GM23338 (cell line): ENCODE measurements at places on chromosomes 11 and 22. TPM values are rescaled to one million over a fixed set of nuclear protein-coding genes. Genes with fewer than 3 reads are reported as not detected.

SCGB1A1 gene
- polyA plus RNA-seq, result not detected in 2 replicates

MS4A12 gene
- 0.30 and 0.34 TPM in 2 replicates for polyA plus RNA-seq

PLAAT5 gene
- polyA plus RNA-seq, result 7.5 and 7.7 TPM in 2 replicates

ACTN3 gene
- 6.0 and 7.3 TPM in 2 replicates for polyA plus RNA-seq

DDI1 gene
- polyA plus RNA-seq, result 0.13 TPM in 1 of 2 replicates, not detected in the other

DNA sequence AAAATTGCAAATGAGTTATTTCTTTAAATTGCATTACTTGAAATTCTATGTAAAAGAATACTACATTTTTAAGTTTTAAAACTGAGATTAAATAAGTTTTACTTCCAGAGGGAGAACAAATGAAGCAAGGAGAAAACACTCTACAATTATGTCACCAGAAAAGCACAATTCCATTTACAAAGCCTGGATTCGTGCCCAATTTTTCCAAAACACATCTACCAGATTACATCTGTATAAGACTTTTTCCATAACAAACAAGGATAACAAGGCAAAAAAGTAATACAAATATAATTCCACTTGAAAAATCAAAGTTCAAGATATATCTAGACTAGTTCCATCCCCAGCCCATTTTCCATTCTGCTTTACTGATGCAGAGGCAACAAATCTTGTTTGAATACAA lies 40.5 kb downstream of the MTMR2 start:
- DNase-seq, result no peak

- no peak for DNase-seq
These were observed 96.2 kb upstream of the MTMR2 start for GRCh38 chr11:96019810-96020747.

DNA sequence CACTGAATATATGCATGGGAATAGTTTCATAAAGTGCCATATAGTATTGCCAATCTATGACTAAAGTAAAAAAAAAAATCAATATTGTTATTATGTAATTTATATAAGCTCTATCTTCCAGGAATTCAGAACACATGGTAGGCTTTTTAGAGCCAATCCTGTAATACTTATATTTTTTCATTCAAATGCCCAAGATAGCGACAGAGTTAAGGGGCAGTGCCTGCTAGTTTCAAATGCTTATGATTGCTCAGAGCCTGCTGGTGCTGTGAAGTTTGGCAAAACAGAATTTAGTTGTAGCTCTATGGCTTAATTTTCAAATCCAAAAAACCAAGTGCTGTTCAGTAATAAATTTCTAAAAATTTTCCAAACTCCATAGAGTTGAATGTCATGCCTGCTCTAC lies 39.0 kb upstream of the BLID start:
- no peak for DNase-seq

DNA sequence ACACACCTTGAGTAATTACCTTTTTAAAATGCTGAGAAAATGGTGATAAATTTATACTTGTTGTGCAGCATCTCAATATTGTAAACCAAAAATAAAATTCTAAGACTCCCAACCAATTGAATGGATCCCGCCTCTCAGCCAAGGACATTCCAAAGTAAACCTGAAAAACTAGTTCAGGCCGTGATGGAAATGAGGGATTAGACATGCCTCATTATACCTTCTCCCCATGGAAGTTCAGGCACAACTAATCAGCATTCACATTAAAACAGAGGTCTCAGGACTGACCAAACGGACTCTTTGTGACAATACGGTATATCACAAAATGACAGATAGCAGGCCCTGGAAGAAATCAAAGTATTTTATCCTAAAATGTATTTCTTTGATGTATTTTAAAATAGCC lies 907.4 kb upstream of the RAG2 start:
- peak; percentile 1 for DNase-seq

- no peak for DNase-seq
These were observed 66.4 kb upstream of the TTC12 start for GRCh38 chr11:113247966-113248365.

DNA sequence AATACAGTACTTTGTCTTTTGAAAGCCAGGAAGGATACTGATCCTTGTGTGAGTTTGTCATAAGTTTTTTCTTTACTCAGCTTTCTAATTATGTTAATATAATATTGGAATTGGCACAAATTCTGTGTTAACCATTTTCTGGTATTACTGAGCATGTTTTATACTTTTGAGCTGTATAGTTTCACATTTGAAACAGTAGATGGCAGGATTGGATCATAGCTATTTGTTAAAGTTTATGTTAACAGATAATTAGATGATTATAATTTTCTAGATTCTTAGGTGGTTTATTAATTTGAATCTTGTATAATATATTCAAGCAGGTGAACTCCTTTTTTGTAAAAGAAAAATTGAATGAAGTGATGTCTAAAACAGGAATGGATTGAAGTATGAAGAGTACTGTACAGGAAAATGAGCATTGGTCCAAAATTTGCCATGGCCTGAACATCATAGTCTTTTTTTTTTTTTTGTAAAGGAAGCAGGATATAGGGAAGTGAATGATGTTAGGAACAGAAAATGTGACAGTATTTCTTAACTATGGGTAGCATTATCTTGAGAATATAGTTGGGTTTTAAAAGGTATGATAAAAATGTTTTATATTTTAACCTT lies 102.0 kb downstream of the CYP2R1 start:
- DNase-seq, result no peak

- no peak for DNase-seq
These were observed 204.4 kb upstream of the ANO5 start for GRCh38 chr11:21988477-21988876.

- DNase-seq, result no peak
These were observed 5.3 kb upstream of the NAA40 start for GRCh38 chr11:63933459-63933858.

GRCh38 chr11:93288079-93288478 lies 42.5 kb upstream of the DEUP1 start:
- DNase-seq, result no peak

- no peak for DNase-seq
These were observed 8.6 kb upstream of the C11orf96 start for GRCh38 chr11:43933608-43934551.

DNA sequence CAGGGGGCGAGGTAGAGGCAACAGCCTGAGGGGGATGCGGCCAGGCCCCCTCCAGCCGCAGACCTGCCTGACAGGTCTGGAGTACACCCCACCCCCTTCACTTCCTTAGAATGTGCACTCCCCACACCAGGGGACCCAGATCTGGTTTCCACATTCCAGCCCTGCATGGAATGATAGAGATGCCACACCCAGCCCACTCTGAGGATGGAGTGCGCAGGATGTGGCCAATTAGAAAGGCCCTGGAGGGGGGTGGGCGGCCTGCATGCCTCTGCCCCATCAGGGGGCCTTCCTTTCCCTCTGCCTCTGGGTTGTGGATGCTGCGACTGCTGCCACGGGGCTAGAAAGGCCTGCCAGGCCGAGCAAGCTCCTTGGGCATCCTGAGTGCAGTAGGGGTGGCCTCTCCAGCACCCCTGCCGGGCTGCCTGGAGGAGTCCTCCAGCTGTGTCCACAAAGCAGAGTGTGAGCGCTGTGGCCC lies 28.2 kb upstream of the MGAT3 start:
- peak; percentile 98 for DNase-seq

DNA sequence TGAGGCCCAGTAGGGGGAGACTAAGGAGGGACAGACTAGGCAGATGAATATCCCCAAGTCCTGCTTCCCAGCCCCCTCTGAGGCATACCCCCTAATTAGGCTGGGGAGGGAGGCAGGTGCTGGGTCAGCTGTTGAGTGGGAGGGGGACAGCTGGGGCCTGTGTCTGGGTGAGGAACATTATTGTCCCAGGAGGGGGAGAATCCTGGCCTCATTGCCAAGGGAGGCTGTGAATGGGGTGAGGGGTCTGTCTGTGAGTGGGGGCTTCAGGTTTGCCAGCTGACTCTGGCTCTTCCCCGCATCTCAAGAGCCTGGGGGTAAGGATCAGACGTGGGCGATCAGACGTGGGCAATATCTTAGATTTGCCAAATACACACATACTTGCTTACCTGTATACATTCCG lies 2.1 kb downstream of the INPPL1 start:
- DNase-seq, result no peak

GRCh38 chr22:31623592-31624304 lies 38.3 kb downstream of the PISD start:
- DNase-seq, result no peak
